ENCODE measurements at places on chromosomes 6 and 20. TPM values are rescaled to one million over a fixed set of nuclear protein-coding genes. Genes with fewer than 3 reads are reported as not detected.

DNA sequence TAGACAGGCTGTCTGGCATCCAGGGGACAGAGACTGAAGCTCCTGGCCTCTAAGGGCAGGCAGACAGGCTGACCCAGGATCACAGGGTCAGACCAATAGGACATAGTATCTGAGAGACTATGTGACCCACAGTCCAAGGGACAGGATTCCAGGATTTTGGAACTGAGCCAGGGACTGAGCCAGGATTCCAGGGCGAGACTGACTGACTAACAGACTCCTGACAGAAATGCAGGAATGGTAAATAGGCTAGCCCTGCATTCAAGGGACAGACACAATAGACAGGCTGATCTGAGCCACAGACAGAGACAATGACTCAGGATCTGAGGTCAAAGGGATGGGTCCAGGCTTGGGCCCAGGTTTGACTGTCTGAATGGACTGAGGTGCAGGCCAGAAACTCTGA is 19.8 kb downstream of the XKR7 start:
- DNase-seq = no peak

GRCh38 chr20:44696315-44696714 is 18.9 kb upstream of the CCN5 start:
- no peak for DNase-seq

- DNase-seq = peak; percentile 8
Measured at GRCh38 chr20:61464307-61465303, 212.5 kb downstream of the CDH4 start.

- DNase-seq = no peak
Measured at GRCh38 chr20:4916971-4917881, 84.1 kb downstream of the SLC23A2 start.

The PDE10A gene
- 35.4 TPM for total RNA-seq

- no peak for DNase-seq
Measured at GRCh38 chr20:33172781-33173180, 4.8 kb downstream of the BPIFA2 start.

DNA sequence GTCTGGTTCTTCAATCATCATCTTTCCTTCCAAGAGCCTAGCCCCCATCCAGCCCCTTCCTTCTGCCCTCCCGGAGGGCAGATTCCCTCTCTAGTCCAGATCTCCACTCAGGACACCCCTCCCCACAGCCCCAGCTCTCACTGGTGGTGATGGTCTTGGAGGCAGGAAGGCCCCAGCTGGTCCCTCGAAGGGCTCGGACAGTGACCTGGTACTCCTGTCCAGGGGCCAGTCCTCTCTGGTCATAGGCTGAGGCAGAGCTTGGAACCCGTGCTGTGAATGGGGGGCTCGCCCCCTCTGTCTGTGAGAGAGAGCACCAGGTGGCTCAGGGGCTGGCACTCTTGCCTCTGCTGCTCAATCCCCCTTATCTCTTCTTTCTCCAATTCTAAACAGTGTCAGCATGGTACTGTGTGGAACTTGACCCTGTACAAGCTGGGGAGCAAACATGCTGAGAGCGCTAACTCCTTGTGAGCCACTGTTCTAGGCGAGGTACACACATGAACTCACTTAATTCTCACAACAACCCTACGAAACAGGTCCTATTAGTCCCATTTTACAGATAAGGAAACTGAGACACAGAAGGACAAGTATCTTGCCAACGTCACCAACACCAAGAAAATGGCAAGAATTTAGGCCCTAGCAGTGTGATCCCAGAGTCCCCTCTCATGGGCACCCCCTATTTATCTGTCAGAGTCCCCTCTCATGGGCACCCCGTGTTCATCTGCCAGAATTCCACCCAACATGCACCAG is 19.9 kb downstream of the TNXB start:
- no peak for DNase-seq

GRCh38 chr6:4210629-4211419 is 75.4 kb upstream of the ECI2 start:
- peak; percentile 53 for DNase-seq

The JAG1 gene
- 19.1 TPM for total RNA-seq

GRCh38 chr6:38169221-38169976 is 349.9 kb downstream of the ZFAND3 start:
- no peak for DNase-seq

DNA sequence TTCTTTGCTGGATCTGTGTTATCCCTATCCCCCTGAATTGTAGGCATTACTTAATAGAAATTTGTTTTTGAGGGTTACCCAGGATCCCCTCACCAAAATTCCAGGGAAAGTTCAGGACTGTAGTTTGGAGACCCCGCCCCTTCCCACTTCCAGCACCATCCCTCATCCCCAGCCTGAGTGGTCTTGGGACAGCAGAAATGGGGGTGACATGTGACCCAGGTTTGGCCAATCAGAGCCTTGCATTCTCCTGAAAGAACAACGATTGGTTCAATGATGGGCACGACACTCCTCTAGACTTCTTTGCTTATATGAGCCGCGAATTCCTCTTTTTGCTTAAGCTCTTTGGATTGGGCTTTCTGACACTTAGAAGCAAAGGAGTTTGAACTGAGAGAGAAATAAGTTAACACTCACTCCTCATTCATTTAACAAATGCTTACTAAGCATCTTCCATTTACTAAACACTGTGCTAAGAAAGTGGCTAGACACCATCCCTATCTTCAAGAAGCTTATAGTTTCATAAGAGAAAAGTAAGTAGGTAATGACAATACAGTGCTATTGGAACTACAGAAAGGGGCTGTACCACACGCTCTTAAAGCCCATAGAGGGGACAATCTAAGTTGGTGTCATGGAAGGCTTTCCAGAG is 24.9 kb upstream of the PAQR8 start:
- no peak for DNase-seq

- DNase-seq = no peak
Measured at GRCh38 chr20:53631909-53632662, 38.4 kb upstream of the ZNF217 start.

GRCh38 chr6:28489366-28490204 is 26.0 kb downstream of the GPX6 start:
- no peak for DNase-seq

- DNase-seq = no peak
Measured at GRCh38 chr6:52557389-52558265, 19.2 kb downstream of the TRAM2 start.

Data from dorsolateral prefrontal cortex (tissue), 122 donors.